ENCODE measurements at places on chromosomes 5 and 9. TPM values are rescaled to one million over a fixed set of nuclear protein-coding genes. Genes with fewer than 3 reads are reported as not detected.

- DNase-seq, result no peak
Measured at GRCh38 chr5:145509336-145510136, 325.6 kb downstream of the PRELID2 start.

DNA sequence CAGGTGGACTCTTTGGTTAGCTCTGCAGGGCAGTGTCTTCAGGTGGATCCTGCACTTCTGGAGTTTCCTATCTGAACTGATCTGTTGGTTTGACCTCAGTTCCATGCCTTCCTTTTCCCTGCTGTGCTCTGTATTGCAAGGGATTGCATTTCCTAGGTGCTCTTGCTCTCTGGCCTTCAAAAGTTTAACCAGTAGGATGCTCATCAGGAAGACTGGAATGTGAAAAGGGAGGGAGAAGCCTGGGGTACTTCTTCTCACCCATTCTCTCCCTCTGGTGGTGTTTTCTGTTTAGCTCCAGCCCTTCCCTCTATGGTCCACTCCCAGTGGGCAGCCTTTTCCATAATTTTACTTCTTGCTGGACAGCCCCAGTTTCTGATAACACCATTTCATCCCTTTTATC is 78.5 kb downstream of the ZNF618 start:
- peak; percentile 13 for DNase-seq

GRCh38 chr5:143761663-143762062 is 50.3 kb upstream of the HMHB1 start:
- no peak for DNase-seq

DNA sequence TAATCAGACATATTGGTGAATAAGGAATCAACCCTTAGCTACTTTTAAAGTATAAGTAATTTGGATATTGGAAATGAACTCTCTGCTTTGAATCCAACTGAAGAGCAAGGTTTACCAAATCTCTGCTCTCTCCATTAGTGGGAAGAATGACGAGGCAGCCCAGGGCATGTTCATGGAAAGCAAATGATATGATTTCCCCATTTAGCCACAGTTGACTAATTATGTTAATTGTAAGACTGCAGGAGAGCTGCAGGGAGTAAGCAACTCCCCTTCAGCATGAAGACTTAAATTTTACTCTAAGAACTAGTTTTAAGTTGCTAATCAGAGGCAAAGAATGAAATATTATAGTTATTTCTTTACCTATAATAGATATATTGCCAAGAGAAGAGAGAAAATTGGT is 194.3 kb upstream of the CD180 start:
- no peak for DNase-seq

GRCh38 chr5:168165977-168166376 is 125.5 kb upstream of the WWC1 start:
- no peak for DNase-seq

DNA sequence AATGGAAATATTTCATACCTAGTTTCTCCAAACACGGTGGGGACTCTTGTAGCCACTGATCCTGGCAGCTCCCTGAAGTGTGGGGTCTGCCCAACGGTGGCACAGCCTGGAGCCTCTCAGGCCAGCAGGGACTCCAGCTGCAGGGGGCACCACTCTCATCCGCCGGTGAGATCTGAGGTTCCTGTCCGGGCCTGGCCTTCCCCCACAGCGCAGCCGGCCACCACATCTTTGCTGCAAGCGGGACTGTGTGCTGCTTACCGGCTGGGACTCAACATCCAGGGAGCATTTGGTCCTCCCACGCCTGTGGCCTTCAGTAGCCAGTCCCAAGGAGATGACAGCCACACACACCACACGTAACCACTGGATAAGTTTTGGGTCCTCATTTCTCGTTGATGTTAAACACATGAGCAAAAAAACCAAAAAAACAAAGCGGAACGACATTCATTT is 7.7 kb upstream of the NKX2-5 start:
- DNase-seq, result no peak

DNA sequence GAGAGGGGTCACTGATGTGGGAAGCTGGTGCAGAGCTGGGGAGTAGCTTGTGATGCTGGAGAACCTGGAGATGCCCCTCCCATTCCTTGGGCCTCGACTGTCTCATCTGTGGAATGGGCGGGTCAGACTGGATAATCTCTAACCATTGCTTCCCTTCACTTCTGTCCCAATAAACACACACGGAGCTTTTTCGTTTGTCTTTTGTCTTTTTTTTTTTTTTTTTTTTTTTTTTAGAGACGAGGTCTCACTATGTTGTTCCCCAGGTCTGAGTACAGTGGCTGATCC is 36.5 kb downstream of the ALG2 start:
- DNase-seq, result no peak

DNA sequence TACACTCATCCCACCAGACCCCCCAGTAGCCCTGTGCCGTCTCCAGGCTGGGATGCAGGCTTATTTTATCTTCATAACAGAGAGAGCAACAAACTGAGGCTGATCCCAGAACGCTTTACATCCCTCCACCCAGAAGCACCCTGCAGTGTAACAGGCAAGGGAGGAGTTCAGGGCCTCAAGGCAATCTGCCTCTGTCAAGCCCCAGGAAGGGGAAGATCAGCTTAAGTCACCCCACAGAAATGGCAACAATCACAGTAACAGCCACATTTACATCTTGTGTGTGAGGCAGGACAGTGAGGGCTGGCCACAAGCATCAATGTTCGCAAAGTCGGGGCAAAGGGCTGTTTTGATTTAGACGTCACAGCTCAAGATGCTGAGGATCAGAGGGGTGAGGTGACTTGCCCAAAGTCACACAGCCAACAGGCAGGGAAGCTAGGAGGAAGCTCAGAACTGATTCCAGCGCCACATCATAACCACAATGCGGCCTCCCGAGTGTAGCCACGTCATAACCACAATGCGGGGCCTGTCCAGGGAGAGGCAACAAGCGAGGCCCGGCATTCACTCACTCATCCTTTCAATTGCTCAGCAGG is 14.4 kb downstream of the STK10 start:
- no peak for DNase-seq

- DNase-seq, result no peak
Measured at GRCh38 chr9:136203408-136204144, 1.4 kb downstream of the LHX3 start.

- peak; percentile 37 for DNase-seq
Measured at GRCh38 chr9:38047301-38048251, 21.5 kb downstream of the SHB start.

DNA sequence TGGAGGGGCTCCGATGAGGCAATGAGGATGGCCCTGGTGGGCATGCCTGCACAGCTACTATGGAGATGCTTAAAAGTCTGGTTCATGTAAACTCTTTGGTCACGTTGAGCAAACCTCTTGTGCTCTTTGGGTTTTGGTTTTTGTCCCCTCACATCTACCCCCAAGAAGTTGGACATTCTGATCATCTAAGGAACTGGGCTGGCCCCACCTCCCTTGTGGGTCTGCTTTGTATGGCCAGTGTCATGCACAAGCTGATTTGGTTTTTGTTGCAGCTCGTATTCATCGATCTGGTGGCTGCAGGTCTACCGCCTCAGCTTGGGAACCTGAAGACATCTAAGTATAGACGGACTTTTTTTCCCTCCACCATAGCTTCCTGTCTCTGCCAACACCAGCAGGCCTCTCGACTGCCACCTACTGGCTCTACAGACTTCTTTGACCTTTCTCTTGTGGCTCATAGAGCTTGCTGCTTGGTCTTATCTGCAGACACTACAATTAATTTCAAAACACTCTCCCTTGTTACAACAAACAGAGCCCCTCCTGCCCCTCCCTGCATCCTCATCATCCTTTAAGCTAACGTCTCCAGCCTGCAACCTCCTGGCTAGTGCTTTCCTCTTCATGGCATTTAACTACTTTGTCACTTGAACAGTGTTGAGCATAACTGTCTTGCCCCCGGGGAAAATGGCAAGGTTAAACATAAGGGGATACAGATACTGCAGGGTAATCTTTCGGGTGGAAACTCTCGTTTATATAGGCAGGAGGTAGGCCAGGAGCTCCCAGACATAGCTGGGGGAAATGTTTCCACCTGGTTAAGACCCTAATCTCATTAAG is 34.5 kb downstream of the TSTD2 start:
- peak; percentile 85 for DNase-seq

- DNase-seq, result peak; percentile 64
Measured at GRCh38 chr5:173324115-173325001, 3.9 kb downstream of the STC2 start.

GRCh38 chr9:130157079-130157478 is 15.1 kb upstream of the NCS1 start:
- DNase-seq, result no peak

DNA sequence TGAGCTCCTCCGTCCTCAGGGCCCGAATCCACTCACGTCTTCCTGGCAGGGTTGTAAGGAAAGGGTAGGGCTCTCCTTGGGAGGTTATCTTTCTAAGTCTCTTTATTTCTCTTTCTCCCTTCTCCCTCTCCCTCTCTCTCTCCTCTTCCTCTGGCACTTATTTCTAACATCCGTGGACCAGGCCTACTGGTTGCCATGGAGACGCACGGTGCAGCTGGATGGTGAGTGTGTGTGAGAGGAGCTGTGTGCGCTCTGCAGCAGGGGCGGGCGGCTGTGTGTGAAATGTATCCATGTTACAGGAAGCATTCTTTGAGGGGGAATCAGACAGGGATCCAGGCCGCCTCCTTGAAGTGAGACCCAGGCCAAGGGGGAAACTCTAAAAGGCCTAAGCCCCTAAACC is 32.2 kb downstream of the PCDH1 start:
- no peak for DNase-seq

GRCh38 chr5:179699616-179700237 is 960 bp downstream of the CANX start:
- DNase-seq, result peak; percentile 55

DNA sequence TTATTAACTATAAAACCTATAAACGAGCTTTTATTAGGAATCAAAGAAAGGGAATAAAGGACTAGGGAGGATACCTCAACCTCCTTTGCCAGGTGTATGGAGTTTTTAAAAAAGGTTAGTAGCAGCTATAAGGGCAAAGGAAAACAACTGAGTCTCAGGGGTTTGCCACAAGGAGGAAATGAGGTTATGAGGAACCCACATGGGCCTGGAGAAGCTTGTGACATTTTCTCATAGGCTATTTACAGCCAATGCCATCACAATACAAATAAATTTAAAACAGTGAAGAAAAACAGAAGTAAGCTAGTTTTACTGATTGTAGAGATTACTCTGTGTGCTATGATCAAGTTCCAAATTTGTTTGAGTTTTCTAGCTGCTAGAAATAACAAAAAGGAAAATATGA is 92.6 kb downstream of the CDKN2A start:
- DNase-seq, result no peak

DNA sequence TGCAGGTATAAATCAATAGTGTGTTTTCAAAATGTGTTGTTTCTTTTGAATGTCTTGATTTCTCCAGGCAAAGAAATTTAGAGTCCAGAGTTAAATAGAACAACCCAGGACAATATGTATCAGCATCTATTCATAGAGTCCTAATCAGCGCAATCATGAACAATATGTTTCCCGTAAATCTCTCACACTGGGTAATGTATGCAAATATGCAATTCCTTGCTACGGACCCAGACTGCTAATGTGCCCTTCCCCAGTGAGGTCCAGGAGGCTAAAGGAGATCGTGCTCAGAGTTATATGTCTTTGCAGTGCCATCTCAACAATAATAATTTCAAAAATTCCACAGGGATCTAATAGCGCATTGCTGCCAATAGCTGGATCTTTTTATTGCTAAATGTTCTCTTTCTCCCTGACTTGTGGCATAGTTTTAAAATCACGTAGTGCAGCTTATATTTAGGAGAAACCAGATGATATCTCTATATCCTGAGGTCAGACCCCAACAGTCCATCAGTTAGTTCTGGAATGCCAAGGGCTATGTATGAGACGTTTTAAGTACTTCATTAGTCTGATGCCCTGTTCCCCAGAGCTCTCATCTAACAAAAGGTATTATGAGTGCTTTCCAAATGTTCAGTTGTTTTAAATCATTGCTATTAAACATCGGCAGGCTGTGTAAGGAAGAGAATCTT is 145.1 kb downstream of the MARCHF11 start:
- DNase-seq, result no peak

GRCh38 chr9:81590688-81591087 is 98.7 kb downstream of the TLE1 start:
- DNase-seq, result no peak

GRCh38 chr5:159531554-159532105 is 201.3 kb upstream of the IL12B start:
- DNase-seq, result no peak

GRCh38 chr5:79225026-79225425 is 10.9 kb upstream of the JMY start:
- no peak for DNase-seq

DNA sequence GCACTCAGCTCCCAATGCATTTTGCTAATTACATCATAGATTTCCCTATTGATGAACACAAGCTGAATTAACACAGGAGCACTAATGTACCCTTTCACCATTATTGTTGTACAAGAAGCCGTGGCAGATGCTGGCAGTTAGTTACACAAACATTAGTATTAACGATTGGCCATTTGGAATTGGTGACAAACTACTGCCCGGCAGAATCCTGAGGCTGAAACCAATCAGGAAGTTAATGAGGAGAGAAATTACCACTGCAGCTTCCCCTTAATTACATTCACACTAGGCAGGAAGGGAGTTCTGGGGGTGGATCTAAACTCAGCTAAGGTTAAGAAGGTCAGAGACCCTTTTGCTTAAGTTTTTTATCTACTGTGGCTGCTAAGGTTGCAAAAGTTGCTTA is 9.6 kb upstream of the DMRT3 start:
- DNase-seq, result no peak

- no peak for DNase-seq
Measured at GRCh38 chr9:72276429-72276828, 88.6 kb downstream of the ZFAND5 start.

DNA sequence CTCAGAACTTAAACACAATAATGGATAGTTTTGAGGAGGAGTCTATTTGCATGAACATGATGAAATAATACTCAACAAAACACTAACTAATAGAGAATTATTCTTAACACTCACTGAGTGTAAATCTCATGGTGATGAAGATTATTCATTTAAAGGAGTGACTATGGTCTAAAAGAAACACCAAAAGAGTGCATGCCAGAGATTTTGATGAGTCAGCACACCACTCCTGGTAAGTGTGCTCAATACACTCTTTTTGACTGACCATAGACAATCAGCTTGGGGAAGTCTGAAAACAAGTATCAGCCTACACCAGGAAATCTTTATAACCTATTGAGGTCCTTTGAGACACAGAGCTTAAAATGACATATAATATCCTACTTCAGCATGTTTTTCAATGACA is 6.8 kb upstream of the FST start:
- DNase-seq, result no peak

- DNase-seq, result no peak
Measured at GRCh38 chr9:136494531-136495215, 11.8 kb upstream of the SEC16A start.

- peak; percentile 56 for DNase-seq
Measured at GRCh38 chr9:110691002-110691549, 22.5 kb downstream of the MUSK start.

The GPX3 gene
- polyA plus RNA-seq, result 365 TPM

The SELENOP gene
- polyA plus RNA-seq, result 127 TPM

The PCDHB2 gene
- polyA plus RNA-seq, result 0.24 TPM

The AQP7 gene
- polyA plus RNA-seq, result 32.5 TPM

The C5orf47 gene
- polyA plus RNA-seq, result 0.16 TPM

The PAEP gene
- polyA plus RNA-seq, result not detected

The PLAC8L1 gene
- 0.97 TPM for polyA plus RNA-seq

The SLC45A2 gene
- polyA plus RNA-seq, result 0.16 TPM

The PLPP7 gene
- polyA plus RNA-seq, result 4.8 TPM

The SPATA31D4 gene
- polyA plus RNA-seq, result not detected
